A549 (cell line): ENCODE measurements at places on chromosomes 6 and 20. TPM values are rescaled to one million over a fixed set of nuclear protein-coding genes. Genes with fewer than 3 reads are reported as not detected.

DNA sequence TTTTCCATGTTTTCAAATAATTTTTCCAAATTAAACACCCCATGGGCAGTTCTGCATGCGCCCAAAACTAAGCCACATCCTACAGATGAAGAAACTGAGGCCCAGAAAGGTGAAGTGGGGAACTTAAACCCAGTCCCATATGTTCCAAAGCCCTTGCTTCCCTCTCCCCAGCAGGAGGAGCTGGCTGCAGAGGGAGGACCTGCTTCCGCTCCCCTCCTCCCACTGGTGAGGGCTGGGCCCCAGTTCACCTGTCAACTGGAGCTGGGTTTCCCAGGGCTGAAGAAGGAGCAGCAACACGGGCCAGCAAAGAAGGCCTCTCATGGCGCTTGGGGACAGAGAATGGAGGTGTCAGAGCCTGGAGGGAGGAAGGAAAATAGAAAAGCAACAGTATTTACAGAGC, 1.4 kb upstream of the RBPJL start:
- no peak for DNase-seq

GRCh38 chr20:49608752-49609670, 41.1 kb upstream of the PTGIS start:
- DNase-seq: peak; percentile 79

DNA sequence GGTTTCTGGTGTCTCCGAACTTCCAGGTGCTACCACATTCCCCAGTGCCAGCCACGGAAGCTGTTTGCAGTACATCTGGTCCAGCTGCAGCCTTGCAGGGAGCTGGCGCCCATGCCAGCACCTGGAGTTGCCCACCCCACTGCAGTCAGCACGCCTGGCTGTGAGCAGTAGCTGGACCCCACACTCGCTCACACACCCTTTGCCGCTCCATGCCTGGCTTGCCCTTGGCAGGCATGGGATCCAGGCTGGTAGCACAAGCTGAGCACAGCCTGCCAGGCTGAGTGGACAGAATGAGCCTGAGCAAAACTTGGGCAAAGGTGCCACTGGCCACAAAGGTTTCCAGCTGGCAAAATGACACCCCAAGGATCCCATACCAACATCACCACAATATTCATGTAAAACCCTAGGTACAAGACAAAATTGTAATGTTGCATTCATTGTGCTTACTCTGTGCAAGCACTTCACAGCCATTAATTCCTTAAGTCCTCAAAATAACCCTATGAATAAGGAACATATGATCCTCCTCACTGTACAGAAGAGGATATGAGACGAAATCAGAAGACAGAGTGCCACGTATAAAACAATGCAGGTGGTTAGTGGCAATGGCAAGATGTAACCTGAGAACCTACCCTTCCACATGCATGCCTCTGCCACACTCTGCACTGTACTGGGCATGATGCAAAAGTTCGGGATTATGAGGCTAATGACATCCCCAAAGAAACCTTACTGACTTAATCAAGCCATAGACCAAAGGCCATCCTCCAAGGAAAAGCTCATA, 18.3 kb downstream of the KIF16B start:
- no peak for DNase-seq

DNA sequence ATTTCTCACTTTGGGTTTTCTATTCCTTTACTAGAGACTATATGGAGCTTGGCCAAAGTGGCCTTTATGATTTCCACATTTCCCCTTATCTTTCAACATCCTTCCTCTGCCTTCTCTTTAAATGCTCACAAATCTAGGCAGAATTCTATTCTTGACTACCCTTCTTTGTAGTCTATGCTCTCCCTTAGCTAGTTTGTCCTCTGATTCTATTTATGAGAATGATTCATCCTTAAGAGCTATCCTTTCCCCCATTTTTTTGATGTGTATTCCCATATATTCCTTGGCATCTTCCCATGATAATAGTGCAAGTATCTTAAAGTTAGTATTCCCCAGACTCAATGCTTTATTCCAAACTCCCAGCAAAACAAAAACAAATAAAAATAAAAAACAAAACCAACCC, 53.1 kb downstream of the IL20RA start:
- no peak for DNase-seq

- DNase-seq: no peak
Observed at GRCh38 chr20:43985608-43986316, 71.1 kb downstream of the TOX2 start.

DNA sequence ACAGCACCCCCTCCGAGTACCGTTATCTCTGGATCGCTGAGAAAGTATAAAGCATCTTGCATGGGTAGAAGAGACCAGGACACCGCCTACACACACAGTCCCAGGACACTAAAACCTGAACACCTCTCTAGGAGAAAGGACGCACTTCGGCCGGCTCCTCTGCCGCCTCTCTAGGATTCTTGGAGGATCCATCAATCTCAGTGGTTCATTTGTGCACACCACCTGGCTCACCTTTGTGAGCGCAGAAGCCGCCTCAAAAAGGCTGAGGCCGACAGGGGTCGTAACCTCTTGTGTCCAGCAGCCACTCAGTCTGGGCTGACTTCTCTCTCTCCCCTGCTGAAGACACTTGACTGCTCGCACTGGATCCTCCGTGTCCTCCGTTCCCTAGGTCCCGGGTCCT, 13.5 kb downstream of the ZSCAN23 start:
- no peak for DNase-seq

DNA sequence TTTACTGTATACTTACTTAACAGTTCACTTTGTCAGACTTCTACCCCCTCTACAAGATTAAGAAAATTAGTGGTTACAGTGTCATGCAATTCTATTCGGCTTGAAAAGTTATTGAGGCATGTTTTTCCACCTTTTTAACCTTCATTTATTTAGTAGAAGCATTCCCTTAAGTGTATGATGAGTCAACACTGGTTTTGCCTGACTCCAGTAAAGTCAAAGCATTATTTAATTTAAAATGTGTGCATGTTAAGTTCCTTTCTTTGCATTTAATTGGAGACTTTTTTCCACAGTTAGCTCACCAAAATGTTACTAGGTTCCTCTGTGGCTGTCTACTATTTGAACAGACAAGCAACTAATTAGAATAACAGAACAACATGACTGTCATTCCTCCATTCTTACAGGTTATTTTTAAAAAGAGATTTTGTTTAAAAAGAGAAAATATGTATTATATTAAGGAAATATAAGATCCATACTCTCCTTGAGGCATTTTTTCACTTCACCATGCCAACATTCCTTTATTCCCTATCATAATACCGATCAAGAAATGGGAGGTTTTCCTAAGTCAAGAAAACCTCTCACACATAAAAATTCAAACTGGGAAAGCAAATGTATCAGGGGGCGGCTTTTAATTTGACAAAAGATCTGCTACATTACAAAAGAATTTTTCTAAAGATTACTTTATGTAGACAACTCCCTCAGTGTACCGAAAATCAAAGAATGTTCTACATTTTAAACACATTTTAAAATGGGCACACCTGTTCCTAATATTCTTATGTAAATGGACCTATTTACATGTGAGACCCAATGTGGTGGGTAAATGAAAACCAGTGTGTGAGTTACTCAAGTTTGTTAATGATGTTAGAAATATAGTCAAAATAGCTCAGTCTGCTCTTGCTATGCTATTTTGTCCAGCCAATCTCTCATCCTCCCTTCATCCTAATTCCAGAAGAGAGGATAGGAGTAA, 361.2 kb downstream of the UTRN start:
- DNase-seq: no peak

DNA sequence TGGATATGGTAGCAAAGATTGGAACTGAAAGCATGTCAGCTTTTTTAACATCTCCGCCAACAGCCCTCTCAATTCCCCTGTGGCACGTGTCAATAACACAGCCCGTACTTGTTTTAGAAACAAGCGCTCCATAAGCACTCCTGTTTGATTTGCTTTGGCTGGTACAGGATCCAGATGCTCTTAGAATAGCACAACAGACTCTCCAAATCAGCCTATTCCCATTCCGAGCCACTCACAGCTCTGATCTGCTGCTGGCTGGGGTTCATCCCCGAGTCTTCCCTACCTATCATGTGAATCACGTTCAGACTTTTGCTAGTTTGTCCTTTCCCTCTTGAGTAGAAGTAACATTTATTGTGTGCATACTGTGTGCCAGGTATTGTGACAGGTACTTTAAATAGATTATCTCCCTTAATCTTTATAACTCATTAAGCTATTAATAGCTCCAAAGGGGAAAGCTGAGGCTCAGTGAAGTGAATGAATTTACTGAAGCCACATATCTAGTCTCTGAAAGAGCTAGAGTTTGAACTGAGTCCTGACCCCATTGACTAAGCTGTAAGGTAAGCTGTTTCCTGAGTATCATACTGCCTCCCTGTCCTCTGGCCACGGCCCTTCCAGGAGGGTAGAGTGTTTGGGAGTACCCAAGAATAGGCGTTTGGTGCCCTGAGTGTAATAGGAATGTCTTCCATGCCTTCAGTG, 46.7 kb downstream of the RALY start:
- DNase-seq: no peak

DNA sequence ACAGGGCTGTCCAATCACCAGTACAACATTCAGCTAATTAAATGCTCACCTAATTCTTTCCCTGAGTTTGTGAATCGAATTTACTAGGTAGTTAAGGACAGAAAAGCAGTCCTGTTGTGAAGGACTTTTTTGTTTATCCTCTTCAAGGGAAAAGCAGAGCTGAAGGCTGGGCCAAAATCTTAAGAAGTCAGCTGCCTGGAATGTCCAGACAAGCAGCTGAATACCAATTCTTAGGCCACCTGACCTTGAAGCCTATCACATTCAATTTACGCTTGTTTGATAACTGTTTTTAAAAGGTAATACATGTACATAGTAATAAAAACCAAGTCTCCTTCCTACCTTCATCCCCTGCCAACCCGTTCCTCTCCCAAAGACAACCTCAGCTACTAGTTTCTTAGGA, 56.4 kb downstream of the UQCC1 start:
- no peak for DNase-seq

UST gene
- 1.3 to 1.8 TPM (median 1.7 TPM) in 3 replicates for polyA plus RNA-seq

RBPJL gene
- polyA plus RNA-seq: not detected in 3 replicates

- DNase-seq: no peak
Observed at GRCh38 chr20:58824843-58825242, 25.9 kb downstream of the GNAS-AS1 start.

DNA sequence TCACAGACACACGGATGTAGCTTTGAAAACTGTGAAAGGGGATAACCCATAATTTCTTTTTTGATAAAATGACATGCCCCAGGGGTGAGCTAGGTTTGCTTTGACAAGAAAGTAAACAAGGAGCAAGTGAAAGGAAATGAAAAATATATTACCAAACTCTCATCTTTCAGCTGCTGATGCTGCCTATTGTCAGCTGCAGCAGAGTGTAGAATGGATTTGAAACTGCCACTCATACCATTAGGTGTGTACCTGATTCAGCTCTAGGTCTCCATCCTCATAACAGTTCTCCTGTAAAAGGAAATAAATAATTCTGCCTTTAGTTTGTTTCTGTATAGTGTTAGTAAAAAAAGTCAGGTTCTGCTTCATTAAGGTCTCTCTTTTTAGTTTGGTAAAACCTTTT, 415.1 kb upstream of the MARCKS start:
- DNase-seq: no peak

DNA sequence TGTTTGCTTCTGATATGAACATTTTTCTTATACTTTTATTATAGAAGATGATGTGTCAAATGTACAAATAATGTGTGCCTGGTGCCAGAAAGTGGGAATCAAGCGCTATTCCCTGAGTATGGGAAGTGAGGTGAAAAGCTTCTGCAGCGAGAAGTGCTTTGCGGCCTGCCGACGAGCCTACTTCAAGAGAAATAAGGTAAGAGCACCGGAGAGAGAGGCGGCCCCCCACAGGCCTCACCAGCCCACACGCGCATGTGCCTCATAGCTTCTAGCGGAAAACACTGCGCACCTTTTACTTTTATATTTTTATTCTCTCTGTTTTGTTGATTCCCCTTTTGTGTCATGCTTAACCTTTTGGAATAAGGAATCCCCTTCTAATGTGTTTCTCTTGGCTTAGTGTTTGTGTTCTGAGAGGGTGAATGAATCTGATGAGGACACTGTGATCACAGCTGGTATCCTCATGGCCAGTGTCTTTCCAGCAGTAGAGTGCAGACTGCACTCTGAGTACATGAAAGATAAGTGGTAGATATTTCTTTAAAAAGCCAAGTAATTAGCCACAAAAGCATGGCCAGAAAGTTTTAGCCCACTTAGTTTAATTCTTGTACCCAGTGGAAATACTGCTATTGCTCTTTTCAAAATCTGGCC, 43.6 kb downstream of the SOBP start:
- no peak for DNase-seq

POM121L2 gene
- not detected in 3 replicates for polyA plus RNA-seq

NKX2-4 gene
- not detected in 3 replicates for polyA plus RNA-seq

WFDC5 gene
- not detected in 3 replicates for polyA plus RNA-seq

DNA sequence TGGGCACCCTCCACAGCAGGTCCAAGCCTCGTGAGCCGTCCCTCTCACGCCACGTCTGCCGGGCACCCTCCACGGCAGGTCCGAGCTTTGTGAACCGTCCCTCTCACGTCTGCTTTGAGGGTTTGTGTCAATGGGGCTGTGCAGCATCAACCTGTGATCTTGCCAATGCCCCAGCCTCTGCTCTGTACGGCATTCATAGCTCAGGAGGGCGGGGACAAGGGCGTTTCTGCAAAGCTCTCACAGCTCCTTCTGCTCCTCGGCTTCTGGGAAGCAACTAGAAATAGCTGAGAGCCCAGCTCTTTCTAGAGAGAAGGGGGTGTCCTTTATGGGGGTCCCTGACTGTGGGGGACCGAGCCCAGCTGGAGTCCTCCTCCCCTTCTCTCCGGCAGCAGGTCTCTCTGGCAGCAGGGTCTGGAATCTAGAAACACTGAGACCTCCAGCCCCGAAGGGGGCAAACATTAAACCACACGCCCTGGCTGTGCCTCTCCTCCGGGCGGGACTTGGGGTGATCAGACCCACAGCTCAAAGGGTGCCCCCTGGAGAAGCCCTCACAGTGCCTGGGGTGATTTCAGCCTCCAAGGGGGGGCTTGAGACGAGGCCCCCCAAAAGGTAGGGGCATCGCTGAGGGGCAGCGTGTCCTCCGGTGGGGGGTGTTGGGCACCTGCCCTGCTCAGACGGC, 41.2 kb upstream of the CHRNA4 start:
- DNase-seq: peak; percentile 24

ZBP1 gene
- polyA plus RNA-seq: 0.05 to 0.07 TPM (median 0.05 TPM) in 3 replicates

DNA sequence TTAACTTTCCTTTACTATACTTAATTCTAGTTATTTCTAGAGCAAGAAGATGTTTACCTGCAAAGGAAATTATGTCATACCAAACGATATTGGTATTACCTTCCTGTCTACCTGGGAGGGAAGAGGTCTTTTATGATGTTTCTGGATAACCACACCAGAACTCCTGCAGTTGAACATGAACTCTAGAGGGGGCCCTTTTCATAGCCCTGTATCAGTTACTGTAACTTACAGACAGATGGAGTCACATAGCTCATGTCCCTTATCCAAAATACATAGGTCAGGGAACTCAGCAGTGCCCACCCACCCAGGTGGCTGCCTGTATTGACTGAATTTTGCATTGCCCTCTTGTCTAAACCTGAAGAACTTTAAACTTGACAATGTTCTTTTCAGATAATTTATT, 35.1 kb upstream of the MYL9 start:
- peak; percentile 40 for DNase-seq

- DNase-seq: no peak
Observed at GRCh38 chr6:154542747-154543146, 32.3 kb upstream of the CNKSR3 start.

DNA sequence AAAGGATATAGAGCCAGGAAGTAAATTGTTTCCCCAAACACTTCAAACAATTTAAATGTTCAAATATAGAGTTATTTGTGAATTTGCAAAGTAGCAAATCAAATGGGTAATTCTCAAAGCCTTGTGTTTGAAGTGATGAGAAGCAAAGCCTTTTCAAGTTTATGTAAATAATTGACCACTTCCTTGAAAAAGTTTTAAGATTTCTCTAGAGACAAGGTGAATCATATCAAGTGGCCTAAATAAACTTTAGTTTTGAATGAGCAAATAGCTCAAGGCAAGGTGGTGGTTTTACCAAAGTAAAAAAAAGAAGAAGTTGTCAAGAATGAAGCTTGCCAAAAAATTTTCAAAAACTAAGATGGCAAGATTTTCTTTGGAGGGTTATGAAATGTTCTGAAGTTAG, 42.6 kb upstream of the IFNGR1 start:
- DNase-seq: peak; percentile 54
